Left lung (tissue), 14 donors: ENCODE measurements at places on chromosomes 6 and 20. TPM values are rescaled to one million over a fixed set of nuclear protein-coding genes. Genes with fewer than 3 reads are reported as not detected.

DNA sequence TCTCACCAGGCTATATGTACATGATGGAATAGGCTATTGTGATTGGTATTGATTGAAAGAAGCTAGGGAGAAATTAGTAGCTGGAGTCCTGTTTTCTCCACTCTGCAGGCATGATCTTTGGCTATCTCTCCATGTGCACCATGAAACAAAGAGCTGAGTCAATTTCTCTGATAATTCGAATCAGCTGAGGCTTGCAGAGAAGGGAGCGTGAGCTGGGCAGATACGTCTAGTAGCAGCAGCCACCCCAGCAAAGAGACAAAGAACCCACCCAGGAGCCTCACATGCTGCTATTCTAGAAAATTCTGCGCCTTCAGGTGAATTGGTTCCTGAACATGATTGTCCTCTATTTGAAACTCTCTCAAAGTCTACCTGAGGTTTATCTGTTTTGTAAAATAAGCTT lies 6.9 kb upstream of the SGK1 start:
- no peak for DNase-seq

GRCh38 chr6:34182751-34183531 lies 37.1 kb upstream of the GRM4 start:
- DNase-seq, result no peak

DNA sequence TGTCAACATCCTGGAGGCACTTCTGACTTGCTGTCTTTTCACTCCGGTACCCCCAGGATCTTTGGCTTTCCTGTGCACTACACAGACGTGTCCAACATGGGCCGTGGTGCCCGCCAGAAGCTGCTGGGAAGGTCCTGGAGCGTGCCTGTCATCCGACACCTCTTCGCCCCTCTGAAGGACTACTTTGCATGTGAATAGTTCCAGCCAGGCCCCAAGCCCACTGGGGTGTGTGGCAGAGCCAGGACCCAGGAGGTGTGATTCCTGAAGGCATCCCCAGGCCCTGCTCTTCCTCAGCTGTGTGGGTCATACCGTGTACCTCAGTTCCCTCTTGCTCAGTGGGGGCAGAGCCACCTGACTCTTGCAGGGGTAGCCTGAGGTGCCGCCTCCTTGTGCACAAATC lies 12.0 kb upstream of the MAPRE1 start:
- DNase-seq, result peak; percentile 16

The PAK5 gene
- 0.34 TPM for polyA plus RNA-seq

- DNase-seq, result no peak
These were observed 16.3 kb upstream of the SLCO4A1 start for GRCh38 chr20:62625921-62626547.

DNA sequence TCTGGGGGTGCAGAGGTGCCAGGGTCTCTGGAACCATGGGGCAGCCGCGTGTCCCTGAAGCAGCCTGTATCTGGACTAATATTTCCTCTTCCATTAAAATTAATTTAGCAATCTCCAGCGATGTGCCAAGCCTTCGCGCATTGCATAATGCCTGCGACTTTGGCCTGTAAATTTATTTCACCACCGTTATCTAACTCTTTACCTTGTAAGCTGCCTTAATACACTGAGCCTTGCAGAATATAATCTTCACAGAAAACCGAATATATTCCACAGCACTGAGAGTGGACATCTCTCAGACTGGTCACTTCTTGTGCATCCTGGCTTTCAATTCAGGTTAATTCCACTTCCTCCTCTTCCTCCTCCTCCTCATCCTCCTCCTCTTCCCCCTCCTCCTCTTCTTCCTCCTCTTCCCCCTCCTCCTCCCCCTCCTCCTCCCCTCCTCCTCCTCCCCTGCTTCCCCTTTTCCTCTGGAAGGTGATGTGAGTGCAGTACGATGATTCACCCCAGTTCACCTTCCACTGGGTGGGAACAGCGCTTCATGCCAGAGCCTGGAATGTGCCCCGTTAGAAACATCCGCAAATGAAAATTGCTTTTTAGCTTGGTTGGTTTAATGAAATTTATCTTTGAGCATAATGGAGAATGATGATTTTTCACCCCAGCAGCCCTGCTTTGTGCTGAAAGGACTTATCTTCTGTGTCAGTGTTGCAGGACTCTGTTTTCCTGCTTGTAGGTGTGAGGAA lies 101.4 kb downstream of the CDH4 start:
- DNase-seq, result peak; percentile 32

DNA sequence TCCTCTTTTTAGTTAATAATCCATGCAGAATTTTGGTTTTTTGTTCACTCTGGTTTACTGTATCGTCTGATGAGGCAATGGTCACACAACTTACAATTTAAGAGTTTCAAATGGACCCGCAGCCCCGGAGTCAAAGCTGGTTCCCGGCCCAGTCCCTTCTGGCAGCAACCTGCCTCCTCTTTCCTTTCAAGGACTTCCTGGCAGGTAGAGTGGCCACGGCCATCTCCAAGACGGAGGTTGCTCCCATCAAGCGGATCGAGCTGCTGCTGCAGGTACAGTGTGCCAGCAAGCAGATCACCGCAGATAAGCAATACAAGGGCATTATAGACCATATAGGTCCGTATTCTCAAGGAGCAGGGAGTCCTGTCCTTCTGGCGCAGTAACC lies 218.2 kb downstream of the GJA1 start:
- DNase-seq, result no peak

DNA sequence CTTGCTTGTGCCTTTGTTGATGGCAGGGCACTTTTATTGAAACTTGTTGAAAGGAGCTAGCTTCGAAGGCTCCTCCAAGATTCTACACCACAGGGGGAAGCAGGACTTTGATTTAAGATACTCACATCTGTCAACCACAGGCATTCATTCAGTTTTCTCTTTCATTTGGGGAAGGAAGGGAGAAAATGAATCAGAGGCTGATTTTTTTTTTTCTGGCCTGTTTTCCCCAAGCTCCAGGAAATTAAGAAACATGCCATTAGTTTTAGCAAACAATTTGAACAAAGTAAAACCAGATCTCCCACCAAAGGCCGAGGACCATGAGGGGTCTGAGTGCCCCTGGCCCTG lies 8.7 kb upstream of the APCDD1L start:
- DNase-seq, result no peak

DNA sequence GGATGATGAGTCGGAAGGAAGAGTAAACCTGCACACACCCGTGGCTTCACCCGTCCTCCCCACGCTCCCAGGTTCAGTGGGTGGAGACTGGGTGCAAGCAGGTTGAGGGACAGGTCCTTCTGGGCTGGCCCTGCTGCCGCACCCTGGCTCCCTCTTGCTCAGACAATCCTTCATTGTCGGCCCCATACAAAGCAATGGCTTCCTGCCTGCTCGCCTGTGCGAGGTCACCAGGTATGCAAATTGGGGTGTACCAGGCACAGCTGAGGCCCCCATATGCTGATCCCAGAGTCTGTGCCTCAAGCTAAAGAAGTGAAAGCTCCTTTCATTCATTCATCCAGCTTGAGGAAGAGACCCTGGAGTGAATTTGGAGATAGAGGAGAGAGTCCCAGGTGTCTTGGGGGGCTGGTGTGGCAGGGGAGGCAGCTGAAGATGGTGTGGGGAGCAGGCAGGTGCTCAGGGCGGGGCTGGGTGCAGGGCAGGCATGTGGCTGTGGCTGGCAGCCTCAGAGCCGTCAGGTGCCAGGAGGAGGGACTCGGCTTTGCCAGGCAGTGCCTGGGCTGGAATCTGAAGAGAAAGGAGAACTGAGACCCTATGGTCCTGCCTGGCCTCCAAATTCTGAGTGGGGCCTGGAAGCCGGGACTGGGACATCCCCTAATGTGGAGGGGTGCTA lies 4.7 kb downstream of the SLCO4A1 start:
- no peak for DNase-seq

The SYCP2 gene
- 11.5 TPM for polyA plus RNA-seq

DNA sequence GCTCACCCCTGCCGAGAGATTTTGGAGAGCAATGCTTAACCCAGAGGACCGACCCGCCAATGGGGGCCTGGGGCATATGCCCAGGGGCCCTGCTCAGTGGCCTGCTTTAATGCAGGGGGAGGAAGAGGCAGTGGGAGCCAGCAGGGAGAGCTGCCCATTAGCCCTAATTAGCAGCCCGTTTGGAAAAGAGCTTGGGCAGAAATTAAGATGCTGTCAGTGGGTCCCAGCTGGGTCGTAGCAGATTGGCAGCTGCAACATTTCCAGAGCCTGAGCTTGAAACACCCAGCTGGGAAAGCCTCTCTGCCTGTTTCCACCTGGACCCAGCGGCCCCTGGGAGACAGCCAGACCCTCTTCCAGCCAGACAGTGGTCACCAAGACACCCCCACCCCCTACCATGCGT lies 39.5 kb downstream of the CD40 start:
- no peak for DNase-seq

The BNIP5 gene
- not detected for polyA plus RNA-seq

- DNase-seq, result peak; percentile 63
These were observed 230.5 kb downstream of the ZMYND8 start for GRCh38 chr20:47125758-47126591.

The IMPG1 gene
- 2.2 TPM for polyA plus RNA-seq

The CLPSL2 gene
- not detected for polyA plus RNA-seq

The HAO1 gene
- not detected for polyA plus RNA-seq

DNA sequence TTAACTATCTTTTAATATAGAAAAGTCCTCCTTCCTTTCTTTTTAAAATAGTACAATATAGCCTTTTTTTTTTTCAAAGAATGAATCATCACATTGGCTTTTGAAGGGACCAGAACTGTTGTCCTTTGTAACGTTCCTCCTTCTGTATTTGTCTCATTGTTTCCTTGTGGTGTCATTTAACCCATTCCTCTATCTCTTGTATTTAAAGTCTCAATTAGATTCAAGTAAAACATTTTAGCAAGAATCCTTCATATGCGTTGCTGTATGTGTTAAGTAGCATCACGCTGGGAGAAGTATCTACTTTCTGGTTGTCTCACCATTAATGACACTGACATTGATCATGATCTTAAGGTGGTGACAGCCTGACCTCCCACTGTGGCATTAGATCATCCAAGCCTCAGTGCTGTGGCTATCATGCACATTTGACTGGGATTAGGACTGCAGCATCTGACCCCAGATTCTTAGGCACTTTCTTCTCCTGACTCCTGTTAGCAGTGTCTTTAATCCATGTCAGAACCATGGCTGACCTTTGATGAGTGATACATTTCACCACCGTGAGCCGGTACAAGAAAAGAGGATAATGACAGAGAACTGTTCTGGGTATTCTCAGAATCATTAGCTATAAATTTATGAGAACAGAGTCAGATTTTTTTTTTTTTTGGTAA lies 67.5 kb upstream of the TFB1M start:
- no peak for DNase-seq

- no peak for DNase-seq
These were observed 57.6 kb upstream of the SYNDIG1 start for GRCh38 chr20:24411834-24412216.

- no peak for DNase-seq
These were observed 44.8 kb upstream of the RNGTT start for GRCh38 chr6:89008001-89008814.

DNA sequence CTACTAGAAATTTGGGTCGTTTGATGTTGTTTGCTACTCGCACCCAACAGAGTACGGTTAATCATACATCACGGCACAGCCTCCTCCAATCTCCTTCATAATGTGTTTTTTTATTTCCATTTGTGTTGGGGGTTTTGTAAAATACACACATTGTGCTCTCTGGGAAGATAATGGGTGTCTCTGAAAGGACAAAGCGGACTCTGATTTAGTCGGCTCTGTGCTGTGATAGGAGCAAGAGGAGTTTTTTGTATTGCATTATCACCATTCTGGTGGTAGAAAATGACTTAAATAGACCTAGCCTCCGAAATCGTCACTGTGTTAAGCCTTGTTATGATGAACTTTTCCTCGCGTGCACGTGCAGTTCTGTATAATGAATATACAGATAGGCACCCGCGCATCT lies 196.3 kb downstream of the CDH4 start:
- no peak for DNase-seq

- DNase-seq, result no peak
These were observed 3.5 kb downstream of the NDUFAF5 start for GRCh38 chr20:13788167-13788834.

DNA sequence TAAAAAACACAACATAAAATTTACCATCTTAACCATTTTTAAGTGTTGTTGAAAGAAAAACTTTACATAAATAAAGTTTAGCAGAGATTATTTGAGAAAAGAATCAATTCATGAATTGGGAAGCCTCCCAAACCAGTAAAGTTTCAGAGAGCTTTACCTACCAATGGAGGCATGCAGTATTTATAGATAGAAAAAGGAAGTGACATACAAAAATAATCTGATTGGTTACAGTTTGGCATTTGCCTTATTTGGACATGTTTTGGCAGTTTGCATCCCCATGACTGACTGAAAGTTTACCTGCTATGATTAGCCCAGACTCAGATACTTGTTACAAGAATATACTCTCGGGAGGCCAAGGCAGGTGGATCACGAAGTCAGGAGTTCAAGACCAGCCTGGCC lies 3.7 kb upstream of the CMTR1 start:
- DNase-seq, result no peak

The IL20RA gene
- 2.6 TPM for polyA plus RNA-seq

The FNDC1 gene
- 6.2 TPM for polyA plus RNA-seq

DNA sequence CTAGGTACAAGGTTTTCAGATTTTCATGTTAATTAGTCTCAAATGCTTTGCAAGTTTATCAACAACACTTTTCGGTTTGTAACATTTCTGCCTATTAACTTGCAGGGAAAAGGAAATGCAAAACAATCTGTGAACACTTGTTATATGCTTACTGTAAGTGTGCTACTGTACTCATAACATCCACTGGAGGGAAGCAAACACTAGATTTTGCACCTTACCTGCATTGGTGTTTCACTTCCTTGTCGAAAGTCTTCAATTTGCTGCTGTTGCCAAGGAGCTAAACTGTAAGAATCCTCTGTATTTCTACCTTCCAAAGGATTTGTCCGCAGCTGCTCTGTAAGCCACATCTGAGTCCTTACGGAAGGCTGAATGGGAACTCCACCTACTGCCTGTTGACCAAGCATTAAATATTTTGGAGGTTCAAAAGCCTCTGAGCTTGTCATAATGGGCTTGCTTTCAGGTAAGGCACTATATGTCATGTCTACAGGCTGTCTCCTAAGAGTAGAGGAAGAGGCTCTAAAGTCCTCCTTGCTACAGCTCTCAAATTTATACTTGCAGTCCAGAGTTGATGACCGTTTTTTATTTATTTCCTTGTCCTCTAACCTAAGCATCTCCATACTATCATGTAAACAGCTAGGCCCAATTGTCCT lies 17.3 kb downstream of the PLN start:
- DNase-seq, result peak; percentile 48

The SAMD10 gene
- 8.0 TPM for polyA plus RNA-seq

- no peak for DNase-seq
These were observed 149.1 kb upstream of the BEND3 start for GRCh38 chr6:107264357-107264840.

- no peak for DNase-seq
These were observed 112.4 kb upstream of the ATXN1 start for GRCh38 chr6:16873698-16874097.

The ZC2HC1B gene
- not detected for polyA plus RNA-seq

- no peak for DNase-seq
These were observed 26.9 kb downstream of the DDX27 start for GRCh38 chr20:49245921-49246740.

The PI16 gene
- polyA plus RNA-seq, result 0.18 TPM

DNA sequence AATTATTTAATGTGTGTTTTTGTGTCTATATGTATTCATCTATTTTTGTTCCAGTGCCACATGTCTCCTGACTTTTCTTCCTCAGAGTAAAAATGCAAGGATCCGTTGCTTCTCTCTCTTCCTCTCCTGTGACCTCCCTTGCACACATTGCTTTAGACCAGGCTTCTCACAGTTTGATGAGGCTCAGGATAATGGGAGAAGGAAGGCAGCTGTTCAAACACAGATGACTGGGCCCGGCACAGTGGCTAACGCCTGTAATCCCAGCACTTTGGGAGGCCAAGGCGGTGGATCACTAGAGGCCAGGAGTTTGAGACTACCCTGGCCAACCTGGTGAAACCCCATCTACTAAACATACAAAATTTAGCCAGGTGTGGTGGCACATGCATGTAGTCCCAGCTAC lies 241.9 kb downstream of the SAMD5 start:
- no peak for DNase-seq

- no peak for DNase-seq
These were observed 291.2 kb upstream of the ADGRB3 start for GRCh38 chr6:68343901-68344300.
